ENCODE measurements at places on chromosomes 4 and X.

DNA sequence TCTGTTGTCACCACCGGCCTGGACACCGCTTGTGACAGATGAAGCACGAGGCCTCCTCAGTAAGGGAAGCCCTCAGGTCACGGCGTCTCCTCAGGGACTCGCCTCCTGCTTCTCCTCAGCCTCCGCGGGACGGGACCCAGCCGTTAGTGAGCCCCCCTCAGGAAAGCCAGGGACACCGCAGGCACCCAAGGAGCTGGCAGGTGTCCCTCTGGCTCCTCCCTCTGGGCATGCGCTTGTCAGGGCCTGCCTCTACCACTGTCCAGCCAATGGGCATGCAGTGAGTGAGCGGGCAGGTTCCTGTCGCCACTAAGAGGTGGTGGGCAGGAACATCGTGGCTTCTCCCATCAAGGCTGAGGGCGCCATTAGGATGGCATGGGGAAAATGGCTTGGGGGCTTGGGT is 23.5 kb upstream of the CT55 start:
- DNase-seq: no peak

- no peak for DNase-seq
These were observed 10.4 kb downstream of the CSTF2 start for GRCh38 chrX:100830547-100830946.

- no peak for DNase-seq
These were observed 29.5 kb upstream of the IRF2 start for GRCh38 chr4:184503869-184504300.

DNA sequence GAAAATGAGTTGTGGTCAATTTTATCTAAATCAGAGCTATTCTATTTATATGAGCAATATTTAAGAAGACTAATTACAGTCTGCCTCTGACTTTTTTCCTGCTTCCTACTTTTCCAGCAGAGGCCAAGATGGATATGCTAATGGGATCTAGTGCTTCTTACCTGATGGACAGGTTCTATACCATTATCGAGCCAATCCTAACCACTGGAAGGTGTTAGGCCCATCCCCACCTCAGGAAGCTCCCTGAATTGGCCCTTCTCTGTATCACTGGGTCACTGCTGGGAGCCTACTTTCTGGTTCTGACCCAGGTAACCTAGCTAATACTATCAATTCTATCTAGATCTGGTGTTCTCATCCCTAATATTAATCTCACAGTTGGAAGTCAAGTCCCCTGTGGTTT is 577 bp upstream of the YIPF7 start:
- DNase-seq: no peak

GRCh38 chrX:63761639-63762038 is 23.4 kb downstream of the ARHGEF9 start:
- DNase-seq: no peak

GRCh38 chr4:136650541-136651277 is 881.6 kb downstream of the PCDH18 start:
- DNase-seq: no peak

DNA sequence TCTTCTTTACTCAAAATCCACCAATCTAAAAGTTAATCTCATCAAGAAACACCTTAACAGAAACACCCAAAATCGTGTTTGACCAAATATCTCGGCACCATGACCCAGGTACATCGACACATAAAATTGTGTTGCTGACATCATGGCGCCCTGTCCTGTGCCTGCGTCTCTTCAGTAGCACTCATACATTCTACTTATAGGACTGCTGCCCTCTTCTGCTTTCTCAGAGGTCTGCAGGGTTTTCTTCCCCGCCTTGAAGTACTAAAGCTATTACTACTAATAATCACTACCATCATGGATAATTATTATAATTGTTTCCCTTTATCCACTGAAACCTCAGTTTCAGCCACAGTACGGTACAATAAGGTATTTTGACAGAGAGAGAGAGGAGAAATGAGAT is 1403.1 kb upstream of the TENM3 start:
- no peak for DNase-seq

- no peak for DNase-seq
These were observed 45.5 kb downstream of the CLNK start for GRCh38 chr4:10639100-10639499.

DNA sequence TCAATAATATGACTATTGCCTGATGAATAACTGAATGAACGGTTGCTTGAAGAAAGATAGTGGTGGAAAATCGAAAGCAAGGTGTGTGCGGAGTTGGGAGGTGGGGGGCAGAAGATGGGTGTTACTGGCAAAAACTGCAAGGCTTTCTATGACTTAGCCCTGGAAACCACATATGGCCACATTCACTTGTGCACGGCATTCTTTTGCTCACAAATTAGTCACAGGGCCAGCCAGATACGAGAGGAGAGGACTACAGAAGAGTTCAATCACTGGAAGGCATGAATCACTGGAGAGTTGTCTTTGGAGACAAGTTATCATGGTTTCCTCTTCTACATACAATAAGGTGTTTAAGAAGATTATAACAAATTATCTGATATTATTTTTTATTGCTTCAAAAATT is 626.5 kb upstream of the CPEB2 start:
- DNase-seq: no peak

All from stimulated activated CD8-positive, alpha-beta memory T cell treated with anti-CD3 and anti-CD28 coated beads, Interleukin-2, amount 100 ng/mL, for 1 hour (primary cell).